AG04450 (cell line): ENCODE measurements at places on chromosomes 6 and 20.

DNA sequence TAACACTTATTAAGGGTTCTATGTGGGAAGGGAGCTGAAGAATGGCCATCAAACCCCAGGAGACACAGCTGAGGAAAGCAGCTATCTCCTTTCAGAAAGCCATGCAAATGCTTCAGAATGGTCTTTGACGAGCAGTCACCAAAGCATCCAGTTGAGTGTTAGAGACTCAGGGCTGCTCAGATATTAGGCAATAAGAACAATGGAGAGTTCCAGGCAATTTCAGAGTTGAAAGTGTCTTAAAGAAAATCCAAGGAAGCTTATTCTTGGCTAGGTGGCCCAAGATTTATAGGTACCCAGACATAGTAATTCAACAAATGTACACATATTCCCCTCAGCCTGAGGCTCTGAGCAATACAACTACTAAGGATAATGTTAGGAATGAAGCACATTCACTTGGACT, 180.1 kb upstream of the SOX4 start:
- DNase-seq, result no peak

- DNase-seq, result no peak
Measured at GRCh38 chr6:37020381-37020780, 14.9 kb downstream of the FGD2 start.

DNA sequence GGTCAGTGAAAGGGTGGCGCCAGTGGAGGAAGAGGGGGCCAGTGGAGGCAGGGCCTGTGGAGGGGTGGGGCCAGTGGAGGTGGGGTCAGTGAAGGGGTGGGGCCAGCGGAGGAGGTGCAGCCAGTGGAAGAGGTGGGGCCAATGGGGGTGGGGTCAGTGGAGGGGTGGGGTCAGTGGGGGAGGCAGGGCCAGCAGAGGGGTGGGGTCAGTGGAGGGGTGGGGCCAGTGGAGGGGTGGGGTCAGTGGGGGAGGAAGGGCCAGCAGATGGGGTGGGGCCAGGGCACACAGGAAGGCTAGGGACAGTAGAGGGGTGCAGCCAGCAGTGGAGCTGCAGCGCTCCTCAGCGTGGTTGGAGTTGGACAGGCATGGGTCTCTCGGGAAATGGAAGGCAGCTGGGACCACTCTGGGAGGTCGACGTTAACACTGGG, 18.7 kb downstream of the ADRM1 start:
- DNase-seq, result no peak

DNA sequence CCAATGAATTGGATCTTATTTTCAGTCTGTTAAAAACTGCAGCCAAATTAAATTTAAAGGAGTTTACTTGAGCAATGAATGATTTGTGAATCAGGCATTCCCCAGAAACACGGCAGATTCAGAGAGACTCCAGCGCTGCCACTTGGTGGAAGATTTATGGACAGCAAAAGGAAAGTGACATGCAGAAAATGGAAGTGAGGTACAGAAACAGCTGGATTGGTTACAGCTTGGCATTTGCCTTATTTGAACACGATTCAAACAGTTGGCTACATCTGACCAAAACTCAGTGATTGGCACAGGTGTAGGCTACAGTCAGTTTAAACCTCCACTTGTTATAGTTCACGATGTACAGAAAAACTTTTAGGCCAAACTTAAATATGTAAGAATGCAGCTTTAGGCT, 257.6 kb upstream of the IMPG1 start:
- no peak for DNase-seq

DNA sequence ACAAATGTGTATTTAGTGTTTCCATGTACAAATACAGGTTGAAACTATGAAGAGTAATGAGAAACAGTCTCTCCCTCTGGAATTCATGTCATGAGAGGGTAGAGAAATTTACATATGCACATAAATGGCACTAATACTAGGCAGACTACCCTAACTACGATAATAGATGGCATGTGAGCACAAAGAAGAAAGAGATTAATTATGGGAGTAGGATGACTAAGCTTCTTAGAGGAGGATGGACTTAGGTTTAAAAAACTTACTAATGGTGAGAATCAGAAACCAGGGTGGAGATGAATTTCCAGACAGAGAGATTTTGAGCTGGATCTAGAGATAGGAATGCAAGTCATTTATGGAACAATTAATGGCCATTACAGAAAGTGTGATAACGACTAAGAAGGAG, 225.3 kb upstream of the HTR1E start:
- DNase-seq, result no peak

DNA sequence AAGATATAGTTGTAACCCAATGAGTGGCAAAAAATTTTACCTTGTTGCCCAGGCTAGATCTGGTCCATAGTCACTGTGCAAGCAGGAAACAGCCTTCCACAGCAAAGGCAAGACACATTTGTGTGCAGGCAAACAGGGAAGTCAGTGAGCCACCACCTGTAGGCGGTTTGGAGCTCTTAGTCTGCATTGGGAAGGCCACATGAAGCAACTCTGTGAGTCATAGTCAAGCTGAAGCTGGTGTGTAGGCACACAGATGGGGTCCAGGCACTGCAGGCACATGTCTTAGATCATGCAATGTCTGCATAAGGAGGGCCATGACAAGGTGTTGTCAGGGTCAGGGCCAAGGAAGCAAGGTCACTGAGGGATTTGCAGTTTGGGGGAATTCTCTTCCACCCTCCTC, 543.2 kb upstream of the EPHA7 start:
- no peak for DNase-seq

GRCh38 chr6:169212436-169212835, 41.2 kb downstream of the THBS2 start:
- DNase-seq, result no peak

DNA sequence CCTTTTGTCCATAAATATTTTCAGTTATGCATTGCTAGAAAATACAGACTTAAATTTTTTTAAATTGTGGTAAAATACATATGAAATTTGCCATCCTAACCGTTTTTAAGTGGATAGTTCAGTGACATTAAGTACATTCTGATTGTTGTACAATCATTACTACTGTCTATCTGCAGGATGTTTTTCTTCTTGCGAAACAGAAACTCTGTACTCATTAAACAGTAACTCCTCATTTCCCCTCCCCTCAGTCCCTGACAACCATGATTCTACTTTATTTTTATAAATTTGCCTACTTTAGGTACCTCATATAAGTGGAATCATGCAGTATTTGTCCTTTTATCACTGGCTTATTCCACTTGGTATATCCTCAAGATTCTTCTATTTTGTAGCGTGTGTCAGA, 21.3 kb downstream of the TAF11 start:
- no peak for DNase-seq

DNA sequence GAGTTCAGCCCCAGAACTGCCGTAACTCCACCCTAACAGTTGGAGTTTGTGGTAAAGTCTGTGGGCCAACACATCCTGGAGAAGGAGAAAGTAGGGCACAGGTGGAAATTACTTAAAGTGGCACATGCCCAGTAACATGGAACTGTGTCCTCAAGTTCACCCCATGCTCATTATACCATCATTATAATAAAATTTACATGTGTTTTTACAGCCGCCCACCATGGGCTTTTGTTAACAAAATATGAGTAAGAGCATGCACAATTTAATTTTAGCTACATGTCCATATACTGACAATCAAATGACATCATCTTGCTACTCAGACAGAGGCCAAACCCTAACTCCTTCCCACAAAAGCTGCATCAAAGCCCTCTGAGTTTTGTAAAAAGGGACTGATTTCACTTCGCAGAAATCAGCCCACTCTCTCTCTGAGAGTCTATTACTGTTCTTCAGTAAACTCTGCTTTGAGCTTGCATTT, 17.3 kb upstream of the ELOVL4 start:
- no peak for DNase-seq

- no peak for DNase-seq
Measured at GRCh38 chr6:18976091-18976490, 588.9 kb downstream of the RNF144B start.

- no peak for DNase-seq
Measured at GRCh38 chr6:136174510-136174909, 75.6 kb downstream of the MTFR2 start.

DNA sequence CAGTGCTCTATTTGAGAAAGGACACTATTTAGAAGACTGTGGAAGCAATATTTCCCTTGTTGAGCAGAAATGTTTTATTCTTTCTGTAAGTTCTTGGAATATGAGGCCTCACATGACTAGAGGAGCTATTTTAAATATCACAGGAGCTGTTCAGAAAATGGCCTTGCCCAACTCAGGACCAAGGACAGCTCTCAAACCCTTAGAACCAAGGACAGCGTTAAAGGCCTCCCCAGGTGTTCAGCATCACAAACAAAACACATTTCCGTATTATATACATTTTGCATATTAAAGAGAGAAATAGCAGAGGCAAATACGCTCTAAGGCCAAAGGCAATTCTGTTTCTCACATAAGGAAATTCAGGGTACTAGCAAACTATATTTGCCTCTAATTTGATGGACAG, 631.4 kb downstream of the CDH26 start:
- DNase-seq, result no peak

DNA sequence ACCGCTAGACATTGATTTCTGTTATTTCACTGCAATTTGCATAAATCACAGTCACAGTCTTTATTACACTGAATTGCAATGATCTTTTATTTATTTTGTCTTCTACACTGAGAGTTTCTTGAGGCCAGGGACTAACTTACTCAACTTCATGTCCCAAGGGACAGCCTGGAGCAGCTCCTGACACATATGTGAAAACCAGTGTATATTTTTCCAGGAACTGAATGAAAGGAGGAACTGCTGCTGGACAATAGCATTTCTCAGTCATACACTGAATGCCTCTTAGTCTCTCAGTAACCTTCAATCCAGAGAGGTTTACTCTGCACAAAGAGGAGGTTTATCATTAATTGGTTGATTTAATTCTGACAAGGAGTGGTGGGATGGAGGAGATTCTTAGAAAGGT, 5.9 kb downstream of the F13A1 start:
- DNase-seq, result no peak

DNA sequence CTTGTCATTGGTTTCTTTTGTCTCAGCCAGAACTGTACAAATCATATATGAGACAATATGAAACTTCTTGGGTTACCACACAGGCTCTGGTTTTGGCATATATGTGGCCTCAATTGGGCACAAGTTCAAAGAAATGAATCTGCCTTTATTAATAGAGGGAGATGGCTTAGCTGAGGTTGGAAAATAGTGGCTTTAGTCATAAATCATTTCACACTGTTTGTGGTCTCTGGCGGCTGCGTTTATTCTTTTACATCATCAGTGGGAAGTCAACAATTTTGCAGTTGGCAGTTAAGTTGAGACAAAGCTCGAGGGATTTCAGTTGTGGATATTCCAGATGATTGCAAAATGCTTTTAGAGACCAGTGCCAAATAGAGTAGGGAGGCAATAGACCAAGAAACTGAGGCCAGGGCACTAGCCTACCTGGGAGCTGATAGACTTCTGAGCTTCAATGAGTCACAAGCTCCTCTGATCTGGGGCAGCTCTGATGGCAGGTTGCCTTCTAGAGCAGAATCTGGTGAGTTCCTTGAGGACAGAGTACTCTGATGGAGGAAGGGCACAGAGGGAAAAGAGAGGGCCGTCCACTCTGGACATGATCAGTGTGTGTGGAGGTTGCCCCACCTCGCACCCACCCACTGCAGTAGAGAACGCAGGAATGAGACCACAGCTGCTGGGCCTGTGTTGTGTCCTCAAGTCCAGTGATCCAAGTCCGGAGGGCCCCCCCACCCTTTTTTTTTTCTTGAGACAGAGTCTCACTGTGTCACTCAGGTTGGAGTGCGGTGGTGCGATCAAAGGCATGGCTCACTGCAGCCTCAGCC, 73.5 kb downstream of the ARMC2 start:
- no peak for DNase-seq

DNA sequence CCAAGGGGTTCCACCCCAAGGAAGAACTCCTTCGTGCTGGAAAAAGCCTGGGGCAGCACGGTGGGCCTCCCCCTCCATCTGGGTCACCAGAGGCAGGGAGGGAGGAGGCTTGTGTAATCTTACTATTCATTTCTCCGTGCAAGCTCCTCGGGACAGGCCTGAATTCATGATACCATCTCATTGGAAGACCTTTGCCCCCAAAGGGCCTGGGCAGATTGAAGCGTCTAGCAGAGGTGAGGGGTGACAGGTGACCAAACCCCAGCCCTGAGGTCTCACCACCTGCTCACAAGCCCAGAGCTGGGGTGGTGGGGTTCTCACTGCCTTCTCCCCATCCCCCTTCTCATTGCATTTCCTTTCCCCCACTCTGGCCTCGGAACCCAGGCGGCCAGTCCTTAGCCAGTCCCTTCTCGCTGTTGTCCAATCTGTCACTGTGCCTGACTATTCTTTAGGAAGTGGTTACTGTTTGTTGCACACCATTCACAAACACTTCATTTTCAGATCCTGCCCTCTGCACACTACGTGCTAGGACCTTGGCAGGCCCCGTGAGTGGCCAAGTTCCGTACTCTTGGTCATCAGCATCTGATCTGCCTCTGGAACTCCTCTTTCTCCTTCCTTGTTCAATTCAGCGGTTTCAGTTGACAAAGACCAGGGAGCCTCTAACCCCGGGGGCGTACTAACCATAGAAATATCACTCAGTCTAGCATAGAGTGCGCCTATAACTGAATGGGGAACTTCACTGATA, 137.1 kb downstream of the LY86 start:
- DNase-seq, result no peak

- no peak for DNase-seq
Measured at GRCh38 chr20:14518648-14519047, 181.2 kb upstream of the FLRT3 start.

DNA sequence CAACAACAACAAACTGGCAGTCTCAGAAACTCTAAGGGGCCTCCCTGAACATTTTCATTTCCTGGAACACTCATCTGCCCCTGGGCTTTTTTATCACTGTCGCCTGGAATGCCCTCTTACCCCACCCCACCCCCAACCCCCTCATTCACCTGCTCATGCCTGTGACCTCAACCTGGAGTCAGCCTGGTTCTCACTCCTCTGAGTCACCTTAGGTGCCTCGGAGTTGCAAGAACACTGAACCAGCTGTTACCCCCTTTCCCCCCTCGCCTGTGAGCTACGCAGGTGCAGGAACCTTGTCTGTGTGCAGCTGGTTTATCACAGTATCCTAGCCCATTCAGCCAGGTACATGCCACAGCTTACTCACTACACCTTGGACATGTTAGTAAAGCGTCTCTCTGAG, 12.8 kb upstream of the SNAI1 start:
- DNase-seq, result no peak

GRCh38 chr20:37102571-37102970, 6.8 kb upstream of the RBL1 start:
- DNase-seq, result no peak

DNA sequence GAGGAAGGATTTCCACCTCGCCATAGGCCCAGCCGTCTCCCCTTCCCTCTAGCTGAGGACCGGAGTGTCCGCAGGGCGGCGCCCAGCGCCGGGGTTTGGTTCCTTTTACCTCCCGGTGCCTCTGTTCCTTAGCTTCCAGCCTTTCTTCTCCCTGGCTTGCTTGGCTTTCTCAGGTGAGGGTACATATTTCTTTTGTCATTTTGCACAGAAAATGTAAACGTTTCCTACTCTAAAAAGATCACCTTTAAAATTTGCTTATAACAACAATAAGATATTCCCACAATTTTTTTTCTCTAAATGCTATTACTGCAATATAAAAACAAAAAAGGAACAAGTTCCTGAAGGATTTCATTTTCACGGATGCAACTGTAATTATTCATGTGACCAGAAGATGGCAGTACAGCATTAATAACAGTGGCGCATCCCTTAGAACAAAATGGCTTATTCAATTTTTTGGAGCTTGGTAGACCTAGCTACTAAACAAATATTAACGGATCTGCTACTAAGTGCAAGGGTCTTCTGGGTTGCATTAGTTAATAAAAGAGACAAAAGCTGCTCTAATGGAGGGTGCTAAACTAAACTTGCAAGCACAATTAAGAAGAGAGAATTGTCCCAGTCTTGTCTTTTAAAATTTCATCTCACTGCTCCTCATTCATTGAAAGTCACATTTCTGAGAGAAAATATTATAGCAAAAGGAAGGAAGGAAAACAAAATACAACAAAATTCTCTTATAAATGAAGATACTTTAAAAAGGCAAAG, 172.9 kb downstream of the ADGRG6 start:
- peak; percentile 44 for DNase-seq
